Stimulated activated CD4-positive, alpha-beta T cell treated with anti-CD3 and anti-CD28 coated beads, Interleukin-1b, Interleukin-23, amount 100 ng/mL, for 48 hours (primary cell): ENCODE measurements at places on chromosomes 5 and 9.

DNA sequence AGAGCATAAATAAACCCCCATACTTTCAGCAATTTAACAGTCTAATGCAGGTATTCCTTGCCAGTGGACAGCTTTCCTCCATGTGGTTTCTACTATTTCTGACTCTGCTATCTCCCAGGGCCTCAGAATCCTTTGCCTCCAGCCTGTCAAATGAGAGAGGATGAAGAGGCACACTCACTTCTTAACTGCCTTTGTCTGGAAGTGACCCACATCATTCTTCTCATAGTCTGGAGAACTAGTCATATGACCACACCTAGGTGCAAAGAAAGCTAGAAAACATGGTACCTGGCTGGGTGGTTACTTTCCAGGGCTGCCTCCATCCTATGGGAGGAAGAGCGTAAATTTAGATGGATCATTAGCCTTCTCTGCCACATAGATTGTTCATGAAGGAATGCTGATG is 22.5 kb downstream of the PALM2AKAP2 start:
- DNase-seq = no peak

DNA sequence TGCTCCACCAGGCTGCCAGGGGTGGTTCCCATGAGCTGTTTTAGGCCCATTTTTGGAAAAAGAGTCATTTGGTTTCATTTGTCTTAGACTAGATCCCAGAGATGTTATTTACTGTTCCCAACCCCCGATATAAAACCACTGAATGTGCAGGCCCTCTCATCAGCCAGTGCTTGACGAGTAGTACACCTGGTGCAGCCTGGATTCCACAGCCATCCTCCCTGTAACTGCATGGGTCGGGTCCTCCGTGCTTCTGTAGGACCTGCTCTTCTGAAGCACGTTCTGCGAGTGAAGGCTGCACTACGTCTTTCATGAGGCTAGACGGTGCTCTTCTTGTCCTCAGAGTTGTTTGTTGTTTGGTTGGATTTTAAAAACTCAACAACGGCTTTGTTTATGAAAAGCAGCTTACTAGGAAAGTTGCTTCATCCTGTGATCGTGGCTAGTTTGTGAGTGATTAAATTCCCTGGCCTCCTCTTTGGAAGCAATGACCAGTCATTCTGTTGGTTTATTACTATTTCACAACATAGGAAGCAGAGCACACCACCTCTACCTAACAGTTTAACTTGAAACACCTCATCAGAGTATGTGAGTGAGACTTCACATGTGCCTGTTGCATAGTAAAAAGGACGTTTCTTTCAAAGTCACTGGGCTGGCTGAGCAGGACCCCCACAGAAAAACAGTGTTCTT is 135.2 kb downstream of the AOPEP start:
- DNase-seq = no peak

DNA sequence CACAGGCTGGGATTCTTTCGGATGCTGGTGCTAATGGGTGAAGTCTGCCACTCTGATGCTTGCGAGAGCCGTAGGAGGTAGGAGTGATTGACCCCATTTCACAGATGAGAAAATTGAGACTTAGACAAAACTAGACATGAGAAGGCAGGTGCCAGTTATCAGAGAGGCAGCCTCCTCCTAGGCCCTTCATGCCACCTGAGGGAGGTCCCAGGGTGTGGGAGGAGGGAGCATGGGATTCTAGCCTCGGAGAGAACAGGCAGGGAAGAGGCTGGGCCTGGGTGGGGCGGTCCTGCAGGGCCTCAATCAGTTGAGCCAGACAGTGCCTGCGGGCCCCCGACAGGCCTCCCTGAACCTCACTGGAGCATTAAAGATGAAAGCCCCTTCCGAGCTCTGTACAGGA is 112.4 kb downstream of the COL23A1 start:
- no peak for DNase-seq

- DNase-seq = no peak
Measured at GRCh38 chr9:121637713-121638220, 13.7 kb upstream of the DAB2IP start.

GRCh38 chr9:112061152-112061740 is 113.9 kb downstream of the SUSD1 start:
- DNase-seq = peak; percentile 47

- DNase-seq = no peak
Measured at GRCh38 chr5:164256351-164256750, 750.9 kb downstream of the MAT2B start.

- no peak for DNase-seq
Measured at GRCh38 chr5:31106278-31106677, 87.2 kb upstream of the CDH6 start.

DNA sequence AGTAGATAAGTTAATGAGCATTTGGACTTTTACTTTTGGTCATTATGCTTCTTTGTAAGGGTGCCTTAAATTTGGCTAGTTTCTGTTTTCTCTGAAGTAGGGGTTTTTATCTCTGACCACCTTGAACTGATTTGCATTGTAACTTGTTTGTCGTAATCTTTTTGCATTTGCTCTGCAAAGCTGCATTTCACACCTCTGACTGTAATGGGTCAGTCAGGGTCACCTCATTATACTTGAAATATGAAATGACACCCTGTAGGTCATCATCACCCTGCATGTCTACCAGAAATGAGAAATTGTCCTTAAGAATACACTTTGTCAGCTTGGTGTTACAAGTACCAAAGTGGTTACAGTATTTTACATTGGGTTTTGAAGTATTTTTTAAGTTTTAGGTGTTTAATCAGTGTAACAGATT is 74.0 kb downstream of the KCNN2 start:
- DNase-seq = no peak

- no peak for DNase-seq
Measured at GRCh38 chr9:9846557-9846956, 766.2 kb downstream of the PTPRD start.

- DNase-seq = no peak
Measured at GRCh38 chr5:10525124-10525495, 38.8 kb upstream of the ANKRD33B start.

DNA sequence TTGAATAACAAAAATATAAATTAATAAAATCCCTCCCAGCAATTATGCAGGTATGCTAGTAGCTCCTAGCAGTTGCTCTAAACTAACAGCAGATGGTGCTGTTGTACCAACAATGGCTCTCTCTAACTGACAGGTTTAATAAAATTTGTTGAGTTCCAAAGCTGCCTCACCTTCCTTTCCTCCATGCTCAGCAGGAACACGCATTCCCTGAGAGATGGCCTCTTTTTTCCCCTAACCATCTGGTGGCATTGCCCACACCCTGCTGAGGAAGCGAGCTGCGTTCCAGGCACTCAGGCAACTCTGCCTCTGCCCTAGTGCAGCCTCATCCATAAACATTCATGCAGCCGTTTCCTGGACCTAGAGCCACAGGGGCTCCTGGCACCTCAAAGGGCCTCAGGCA is 106.2 kb downstream of the KLHL3 start:
- no peak for DNase-seq

DNA sequence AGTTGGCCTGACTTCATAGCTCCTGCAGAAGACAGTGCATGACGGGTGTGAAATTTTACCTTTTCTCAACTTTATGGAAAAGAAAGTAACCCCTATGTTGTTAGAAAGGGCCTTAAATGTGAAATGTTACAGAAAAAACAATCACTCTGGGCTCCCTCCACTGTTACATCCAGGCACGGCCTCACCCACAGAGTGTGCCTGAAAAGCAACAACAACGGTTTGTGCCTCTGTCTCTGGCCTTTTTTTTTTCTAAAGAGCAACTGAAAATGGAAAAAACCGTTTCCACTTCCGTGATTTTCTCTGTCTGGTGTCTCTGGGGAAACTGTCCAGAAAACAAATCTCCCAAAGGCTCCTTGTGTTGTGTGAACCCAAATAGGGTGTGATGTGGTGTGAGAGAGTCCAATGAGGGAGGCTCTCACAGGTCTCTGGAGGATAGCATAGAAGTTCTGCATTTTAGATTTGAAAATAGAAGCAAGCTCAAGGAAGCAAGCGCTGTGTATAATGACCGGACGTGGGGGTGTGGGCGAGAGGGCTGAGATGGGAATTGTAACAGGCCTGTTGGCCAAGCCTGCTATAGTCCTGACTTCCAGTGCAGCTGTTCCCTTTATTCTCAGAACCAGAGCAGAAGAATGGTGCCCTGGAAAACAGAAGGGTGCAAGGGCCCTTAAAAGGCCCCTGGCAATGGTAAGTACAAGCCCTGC is 221.8 kb upstream of the TUT7 start:
- no peak for DNase-seq

DNA sequence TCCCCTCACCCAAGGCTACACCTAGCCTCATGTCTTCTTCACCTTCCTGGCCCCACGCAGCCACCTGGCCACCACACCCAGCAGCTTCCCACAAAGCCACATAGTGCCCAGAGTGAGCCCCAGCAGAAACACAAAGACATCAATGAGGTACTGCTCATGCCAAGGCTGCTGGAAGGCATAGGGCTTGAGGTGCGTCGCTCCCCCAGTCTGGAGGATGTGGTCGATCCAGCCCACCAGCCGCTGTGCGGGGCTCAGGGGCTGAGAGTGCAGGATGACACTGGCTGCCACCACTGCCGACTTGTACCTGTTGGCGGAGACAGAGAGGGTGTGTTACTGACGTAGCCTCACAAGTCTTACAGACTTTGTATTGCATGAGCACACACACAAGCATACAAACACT is 15.8 kb upstream of the CAPSL start:
- DNase-seq = no peak

DNA sequence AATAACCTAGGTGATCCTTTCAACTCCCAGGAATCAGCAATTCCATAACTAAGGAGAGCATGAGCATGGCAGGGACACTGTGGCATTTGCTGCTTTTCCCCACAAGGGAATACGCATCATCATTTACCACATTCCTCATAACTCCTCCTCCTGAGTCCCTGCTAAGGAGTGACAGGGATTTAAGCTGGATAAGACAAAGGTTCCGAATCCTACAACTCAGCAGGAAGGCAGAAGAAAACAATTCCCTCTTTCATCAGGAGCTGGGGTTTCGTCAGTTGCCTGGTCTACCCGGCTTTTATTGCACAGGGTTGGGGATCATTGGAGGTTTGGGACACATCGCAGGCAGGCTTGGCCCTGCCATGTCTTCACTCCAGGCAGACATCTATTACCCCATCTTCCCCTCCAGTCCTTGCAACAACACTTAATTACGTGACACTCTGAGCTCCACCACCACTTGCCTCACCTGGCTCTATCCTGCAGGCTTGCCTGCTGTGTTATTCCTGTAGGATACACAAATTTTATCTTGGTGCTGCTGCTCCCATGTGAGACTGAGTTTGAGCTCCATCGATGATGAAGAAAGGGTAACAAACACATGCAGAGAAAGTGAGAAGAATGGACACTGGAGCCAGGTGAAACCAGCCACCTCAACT is 563.0 kb upstream of the KLF4 start:
- DNase-seq = no peak
